Activated CD4-positive, alpha-beta T cell treated with anti-CD3 and anti-CD28 coated beads, Interleukin-2, amount 50 U/mL, for 4 hours (primary cell): ENCODE measurements at places on chromosomes 7 and 10.

GRCh38 chr7:17007841-17008240, 126.1 kb upstream of the AGR3 start:
- no peak for DNase-seq

- no peak for DNase-seq
Measured at GRCh38 chr7:97133159-97133558, 15.7 kb downstream of the SDHAF3 start.

- DNase-seq = no peak
Measured at GRCh38 chr10:112539340-112539739, 92.3 kb downstream of the VTI1A start.

DNA sequence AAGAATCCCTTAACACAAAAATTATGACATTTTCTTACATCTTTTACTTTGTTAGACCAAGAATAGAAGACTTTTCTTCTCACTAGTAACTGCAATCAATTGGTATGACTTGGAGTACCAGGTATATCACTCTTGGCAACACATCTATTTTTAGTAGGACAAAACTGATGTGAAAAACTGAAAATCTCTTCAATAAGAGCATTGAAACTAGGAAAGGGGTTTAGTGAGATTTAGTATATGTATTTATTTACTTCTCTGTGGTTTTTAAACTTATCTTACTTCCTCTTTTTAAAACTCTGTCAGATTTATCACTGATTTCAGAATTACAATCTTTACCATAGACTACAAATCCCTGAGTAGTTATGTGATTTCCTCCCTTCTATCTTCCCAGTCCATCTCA, 366.2 kb downstream of the PCDH15 start:
- DNase-seq = no peak

GRCh38 chr7:128351296-128352152, 7.8 kb upstream of the RBM28 start:
- no peak for DNase-seq

DNA sequence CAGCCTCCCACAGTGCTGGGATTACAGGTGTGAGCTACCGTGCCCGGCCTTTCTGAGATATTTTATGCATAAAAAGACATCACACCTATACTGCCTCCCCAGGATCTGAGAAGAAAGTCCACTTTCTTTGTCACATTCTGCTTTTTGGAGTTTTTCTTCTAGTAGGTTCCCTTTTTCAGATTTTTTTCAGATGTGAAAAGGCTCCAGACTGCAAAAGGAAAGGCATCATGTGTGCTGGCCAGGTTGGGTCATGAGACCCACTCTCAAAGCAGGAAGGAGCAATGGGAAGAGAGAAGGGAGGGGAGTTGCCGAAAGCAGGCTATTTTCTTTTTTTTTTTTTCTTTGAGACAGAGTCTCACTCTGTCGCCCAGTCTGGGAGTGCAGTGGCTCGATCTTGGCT, 10.8 kb downstream of the BLVRA start:
- no peak for DNase-seq

- DNase-seq = no peak
Measured at GRCh38 chr10:94282369-94282768, 80.4 kb downstream of the NOC3L start.

DNA sequence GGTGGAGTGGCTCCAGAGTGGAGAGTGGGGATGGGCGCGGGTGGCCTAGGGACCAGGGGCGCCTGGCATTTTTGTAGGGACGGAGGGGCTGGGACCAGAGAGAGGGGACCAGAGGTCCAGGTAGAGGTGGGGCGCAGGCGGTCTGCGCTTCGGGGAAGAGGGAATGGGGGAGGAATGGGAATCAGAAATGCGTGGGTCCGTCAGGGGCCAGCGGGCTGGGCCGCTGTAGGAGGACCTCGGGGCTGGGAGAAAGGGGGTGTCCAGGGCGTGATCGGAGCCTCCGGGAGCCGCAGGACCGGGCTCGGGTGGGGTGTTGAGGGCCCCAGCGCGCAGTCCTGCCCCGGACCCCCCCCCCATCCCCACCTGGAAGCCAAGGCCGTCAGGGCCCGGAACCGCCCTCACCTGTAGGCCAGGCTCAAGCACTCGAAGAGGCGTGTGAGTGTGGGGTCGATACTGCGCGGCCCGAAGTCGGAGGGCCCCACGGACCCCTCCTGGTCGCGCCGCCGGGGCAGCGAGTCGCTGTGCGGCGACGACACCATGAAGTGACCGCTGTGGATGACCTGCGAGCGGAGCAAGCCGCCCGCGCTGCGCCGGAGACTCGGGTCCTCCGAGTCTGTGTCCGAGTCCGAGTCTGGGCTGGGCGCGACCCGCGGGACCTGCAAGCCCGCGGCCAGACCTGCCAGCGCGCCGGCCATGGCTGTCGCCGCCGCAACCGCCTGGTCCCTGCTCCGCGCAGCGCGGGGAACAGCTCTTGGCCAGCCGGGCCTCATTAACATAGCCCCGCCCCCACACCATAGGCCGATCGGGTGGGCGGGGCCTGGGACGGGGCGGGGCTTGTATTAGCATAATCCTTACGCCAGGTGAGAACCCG, at the start of gene MLXIPL:
Gene MLXIPL (minus strand): TSS at position 725 of the 871 bp plus-strand sequence. CDS start 30 bp downstream, at position 695.
- DNase-seq = peak; percentile 47

GRCh38 chr10:86657011-86657395, 2.7 kb downstream of the OPN4 start:
- DNase-seq = no peak

DNA sequence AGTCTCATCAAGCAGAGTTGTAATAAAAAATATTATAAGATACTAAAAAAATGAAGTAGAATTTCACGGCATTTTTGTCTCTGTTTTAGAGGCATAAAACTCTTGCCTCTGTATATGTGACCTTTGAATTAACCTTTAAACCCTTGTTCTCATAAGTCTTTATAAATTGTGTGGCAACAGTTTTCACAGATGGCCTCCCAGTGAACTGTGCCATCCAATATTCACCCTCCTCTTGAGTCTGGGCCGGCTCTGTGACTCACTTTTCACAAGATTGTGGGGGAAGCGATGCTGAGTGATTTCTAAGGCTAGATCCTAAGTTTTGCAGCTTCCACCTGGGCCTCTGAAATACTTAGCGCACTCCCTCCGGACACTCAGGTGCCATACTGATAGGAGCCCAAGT, 4.6 kb upstream of the USP6NL start:
- no peak for DNase-seq

- no peak for DNase-seq
Measured at GRCh38 chr10:97280783-97281182, 11.7 kb downstream of the ARHGAP19 start.

- DNase-seq = no peak
Measured at GRCh38 chr7:150867605-150868004, 15.3 kb downstream of the AOC1 start.

- DNase-seq = no peak
Measured at GRCh38 chr10:102705531-102705930, 8.7 kb downstream of the ARL3 start.

- DNase-seq = peak; percentile 95
Measured at GRCh38 chr10:12129222-12130111, at the start of gene SEC61A2. Gene SEC61A2, plus strand, starts transcription at chr10:12129677. Its CDS starts 111 bp downstream, at chr10:12129788.

- no peak for DNase-seq
Measured at GRCh38 chr10:30017556-30017955, 41.8 kb downstream of the JCAD start.

GRCh38 chr10:30987463-30987862, 44.2 kb downstream of the ZNF438 start:
- no peak for DNase-seq

DNA sequence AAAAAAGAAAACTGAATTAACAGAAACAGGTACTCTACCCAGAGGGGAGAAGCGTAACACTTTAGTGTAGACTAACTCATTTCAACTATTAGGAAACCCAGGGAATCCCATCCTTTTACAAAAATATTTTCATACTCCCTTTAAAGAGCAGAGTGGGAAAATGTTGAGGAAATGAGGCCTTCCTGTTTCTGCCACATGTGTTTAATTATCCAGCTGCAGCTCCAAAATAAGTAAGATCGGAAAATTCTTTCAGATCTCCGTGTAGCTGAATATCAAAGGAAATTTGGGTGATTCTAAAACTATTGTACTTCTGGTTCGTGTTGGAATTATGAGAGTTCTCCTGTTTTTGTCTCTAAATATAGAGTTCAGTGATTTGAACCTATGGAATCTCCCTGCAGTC, 58.0 kb upstream of the CAV2 start:
- no peak for DNase-seq

GRCh38 chr7:37041461-37041860, 317.2 kb upstream of the AOAH start:
- no peak for DNase-seq

DNA sequence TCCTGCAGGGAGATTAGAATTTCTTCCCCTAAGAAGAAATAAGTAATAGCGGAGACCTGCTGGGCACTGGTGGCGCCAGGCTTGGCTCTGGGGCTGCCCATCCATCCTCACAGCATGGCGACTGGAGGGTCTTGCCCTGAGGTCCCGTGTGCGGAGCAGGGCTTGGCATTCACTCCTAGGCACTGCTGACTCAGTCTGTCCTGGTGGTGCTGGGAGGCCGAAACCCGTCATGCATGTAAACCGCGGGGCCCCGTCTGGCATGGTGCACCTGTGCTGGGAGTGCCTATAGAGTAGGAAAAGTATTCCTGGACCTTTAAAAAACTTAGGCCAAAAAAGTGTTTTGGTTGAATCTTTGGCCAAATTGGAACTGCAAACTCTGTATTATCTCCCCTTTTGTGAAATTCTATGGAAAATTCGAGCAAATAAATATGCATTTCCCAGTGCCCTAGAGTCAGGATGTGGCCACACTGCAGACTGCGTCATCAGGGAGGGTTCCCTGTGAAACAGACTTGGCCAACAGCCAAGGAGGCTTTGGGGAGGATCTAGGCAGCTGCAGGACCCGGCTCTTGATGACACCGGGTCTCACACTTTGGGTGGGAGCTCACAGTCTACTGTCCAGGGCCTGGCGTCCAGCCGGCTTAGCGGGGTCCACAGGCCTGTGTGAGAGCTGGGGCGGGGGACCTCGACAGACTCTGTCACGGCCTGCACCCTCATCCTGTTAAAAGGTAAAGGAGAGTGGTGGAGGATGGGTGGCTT, 122.3 kb downstream of the VIPR2 start:
- no peak for DNase-seq

GRCh38 chr10:88944813-88945212, 7.8 kb downstream of the ACTA2 start:
- no peak for DNase-seq
